ENCODE measurements at places on chromosomes 1 and 21.

- no peak for DNase-seq
Measured at GRCh38 chr1:204429746-204430145, 18.1 kb upstream of the PPP1R15B start.

DNA sequence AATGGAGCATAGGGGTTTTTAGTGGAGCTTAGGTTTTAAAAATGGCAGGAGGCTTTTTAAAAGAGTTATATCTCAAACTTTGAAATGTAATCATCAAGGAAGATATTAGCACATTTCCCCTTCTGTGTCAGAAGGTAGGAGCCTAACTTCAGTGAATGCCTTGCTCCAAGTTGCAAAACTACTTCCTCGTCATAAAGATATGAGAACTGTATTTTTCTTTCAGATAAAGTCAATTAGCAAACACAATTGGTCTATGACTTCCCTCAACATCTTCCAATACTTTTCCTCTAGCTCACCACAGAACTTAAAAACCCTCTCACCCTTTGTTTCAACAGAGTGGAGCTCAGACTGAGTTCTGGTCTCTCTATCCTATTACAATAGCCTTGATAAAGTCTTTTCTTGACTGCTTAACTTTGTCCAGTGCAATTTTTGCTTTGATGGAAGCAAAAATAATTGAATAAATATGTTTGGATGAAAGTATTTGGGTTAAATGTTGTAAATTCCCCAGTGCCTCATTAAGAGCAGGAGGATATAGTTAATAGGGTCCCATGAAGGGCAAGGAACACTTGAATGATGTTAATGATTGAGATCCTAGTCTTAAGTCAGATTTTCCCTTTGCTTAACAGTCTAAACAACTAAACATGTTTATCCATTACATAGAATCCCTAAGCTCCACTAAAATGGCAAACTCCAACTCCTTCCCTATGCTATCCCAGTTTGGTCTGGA, 58.9 kb downstream of the TNFSF18 start:
- DNase-seq, result no peak

DNA sequence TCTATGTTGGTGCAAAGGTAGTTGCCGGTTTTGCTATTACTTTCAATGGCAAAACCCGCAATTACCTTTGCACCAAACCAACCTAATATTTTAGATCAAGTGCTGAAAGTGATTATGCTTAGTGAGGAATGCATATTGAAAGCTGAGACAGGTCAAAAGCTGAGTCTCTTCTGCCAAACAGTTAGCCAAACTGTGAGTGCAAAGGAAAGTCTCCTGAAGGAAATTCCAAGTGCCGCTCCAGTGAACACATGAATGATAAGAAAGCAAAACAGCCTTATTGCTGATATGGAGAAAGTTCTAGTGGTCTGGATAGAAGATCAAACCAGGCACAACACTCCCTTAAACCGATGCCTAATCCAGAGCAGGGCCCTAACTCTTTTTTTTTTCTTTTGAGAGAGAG, 83.1 kb upstream of the ERRFI1 start:
- DNase-seq, result no peak

DNA sequence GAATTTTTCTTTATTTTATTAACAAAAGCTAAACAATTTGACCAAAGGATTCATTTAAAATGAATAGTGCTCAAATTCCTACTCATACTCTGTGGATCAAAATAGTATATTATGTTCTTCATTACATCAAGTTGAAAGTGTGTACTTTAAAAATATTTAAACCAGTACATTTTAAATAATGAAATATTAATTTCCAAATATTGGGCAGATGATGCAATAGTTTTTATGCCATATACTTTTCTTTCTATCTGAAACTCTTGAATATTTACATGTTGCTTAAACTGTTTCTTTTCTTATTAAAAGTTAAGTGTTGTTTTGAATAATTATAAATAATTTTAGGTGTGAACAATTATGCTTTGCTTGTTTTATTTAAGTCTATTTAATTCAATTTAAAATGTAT, 144.7 kb upstream of the TMPRSS15 start:
- DNase-seq, result no peak

GRCh38 chr1:2956576-2956975, 64.7 kb upstream of the ACTRT2 start:
- no peak for DNase-seq

- DNase-seq, result no peak
Measured at GRCh38 chr1:44723496-44724295, 7.3 kb downstream of the RNU5D-1 start.

- DNase-seq, result no peak
Measured at GRCh38 chr1:237187842-237188241, 145.9 kb downstream of the RYR2 start.

- no peak for DNase-seq
Measured at GRCh38 chr1:51663105-51663504, 46.2 kb downstream of the OSBPL9 start.

- no peak for DNase-seq
Measured at GRCh38 chr1:180150982-180151381, 3.7 kb upstream of the QSOX1 start.

GRCh38 chr1:112169517-112169916, 180.0 kb upstream of the KCND3 start:
- DNase-seq, result no peak

DNA sequence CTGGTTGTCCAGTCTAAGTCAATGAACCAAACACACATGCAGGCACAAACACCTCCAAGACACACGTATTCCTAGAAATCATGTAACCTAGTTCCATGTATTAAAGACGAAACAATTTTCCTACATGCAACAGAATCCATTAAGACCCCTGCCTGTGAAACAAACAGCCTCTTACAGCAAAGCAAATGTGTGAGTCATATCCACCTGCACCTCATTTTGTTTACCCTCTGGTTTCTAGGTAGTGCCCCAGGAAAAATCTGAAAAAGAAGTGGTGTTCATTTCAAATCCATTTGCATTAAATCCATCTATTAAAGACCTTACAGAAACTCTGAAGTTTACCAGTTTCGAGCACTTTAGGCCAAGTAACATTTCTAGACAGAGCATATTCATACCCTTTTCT, 74.1 kb downstream of the VCAM1 start:
- DNase-seq, result no peak

GRCh38 chr1:216183454-216183853, 239.8 kb downstream of the USH2A start:
- peak; percentile 57 for DNase-seq

- DNase-seq, result no peak
Measured at GRCh38 chr1:160277987-160278386, 6.9 kb downstream of the PEX19 start.

- no peak for DNase-seq
Measured at GRCh38 chr1:84758968-84759491, 68.8 kb upstream of the SSX2IP start.

DNA sequence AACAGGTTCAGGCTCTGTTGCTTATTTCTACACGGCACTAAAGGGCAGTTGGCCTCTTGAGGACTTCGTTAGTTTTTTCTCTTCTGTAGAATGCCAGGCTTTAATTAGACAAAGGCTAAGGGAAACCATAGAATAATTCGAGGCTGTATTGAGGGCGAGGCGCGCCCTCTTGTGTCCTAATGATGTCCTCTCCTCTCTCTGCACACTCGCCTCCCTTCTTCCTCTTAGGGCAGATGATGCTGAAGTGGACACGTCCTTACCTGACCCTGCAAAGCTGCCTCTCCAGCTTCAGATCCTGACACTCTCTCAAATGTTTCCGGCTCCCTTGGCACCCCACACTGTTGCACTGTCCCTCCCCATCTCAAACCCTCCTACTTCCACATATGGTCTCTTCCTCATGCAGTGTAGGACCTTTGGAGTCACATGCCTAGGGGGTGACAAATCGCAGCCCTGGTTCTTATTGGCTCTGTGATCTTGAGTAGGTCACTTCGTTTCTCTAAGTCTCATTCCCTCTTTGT, 1.9 kb upstream of the ZSCAN20 start:
- peak; percentile 43 for DNase-seq

- DNase-seq, result no peak
Measured at GRCh38 chr1:204465546-204466415, 28.8 kb downstream of the PIK3C2B start.

- no peak for DNase-seq
Measured at GRCh38 chr1:26556111-26556510, 26.6 kb downstream of the RPS6KA1 start.

- no peak for DNase-seq
Measured at GRCh38 chr1:8116894-8117264, 90.8 kb upstream of the ERRFI1 start.

- DNase-seq, result no peak
Measured at GRCh38 chr1:161185732-161186311, 8.5 kb upstream of the B4GALT3 start.

GRCh38 chr1:109786531-109787021, 22.9 kb upstream of the EPS8L3 start:
- DNase-seq, result no peak

GRCh38 chr21:38291874-38292273, 35.1 kb downstream of the KCNJ15 start:
- DNase-seq, result no peak

DNA sequence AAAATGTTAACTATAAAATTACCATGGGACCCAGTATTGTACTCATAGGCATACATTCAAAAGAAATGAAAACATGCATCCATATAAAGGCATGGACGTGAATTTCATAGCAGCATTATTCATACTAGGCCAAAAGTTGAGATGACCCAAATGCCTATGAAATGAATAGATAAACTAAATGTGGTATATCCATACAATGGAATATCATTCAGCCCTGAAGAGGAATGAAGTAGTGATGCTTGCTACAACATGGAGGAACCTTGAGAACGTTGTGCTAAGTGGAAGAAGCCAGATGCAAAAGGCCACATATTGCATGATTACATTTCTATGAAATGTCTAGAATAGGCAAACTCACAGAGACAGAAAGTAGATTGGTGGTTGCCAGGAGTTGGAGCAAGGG, 127.1 kb upstream of the IPO9 start:
- no peak for DNase-seq

DNA sequence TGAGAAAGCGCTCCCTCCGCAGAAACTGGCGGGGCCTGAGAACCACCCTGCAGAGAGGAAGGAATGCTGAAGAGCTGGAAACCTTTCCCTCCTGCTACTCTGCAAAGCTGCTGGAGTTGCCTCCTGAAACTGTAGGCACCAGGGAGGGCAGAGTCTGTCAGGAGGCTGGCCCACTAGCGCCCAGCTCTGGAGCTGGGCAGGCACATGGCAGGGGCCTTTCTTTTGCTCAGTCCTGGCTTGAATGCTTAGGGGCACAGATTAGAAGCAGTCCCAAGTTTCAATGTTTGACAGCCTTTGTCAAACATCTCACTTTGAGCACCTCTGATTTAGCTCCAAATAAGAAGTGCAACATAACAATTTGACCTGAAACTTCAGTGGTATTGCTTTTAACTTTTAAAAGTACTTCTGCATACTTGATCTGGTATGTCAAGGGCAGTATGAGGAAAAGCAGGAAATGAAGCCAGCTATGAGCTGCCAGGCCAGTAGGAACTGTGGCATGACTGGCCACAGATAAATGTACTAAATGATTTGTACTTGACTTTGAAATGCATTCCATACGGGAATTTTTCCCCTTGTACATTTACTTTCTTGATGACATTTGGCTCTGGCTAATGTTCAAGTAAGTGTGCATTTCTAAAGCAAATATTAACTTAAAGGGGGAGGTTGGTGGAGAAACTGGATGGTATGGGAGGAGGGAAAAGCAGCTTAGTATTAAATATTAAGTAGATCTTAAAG, 7.2 kb downstream of the C1orf116 start:
- no peak for DNase-seq

DNA sequence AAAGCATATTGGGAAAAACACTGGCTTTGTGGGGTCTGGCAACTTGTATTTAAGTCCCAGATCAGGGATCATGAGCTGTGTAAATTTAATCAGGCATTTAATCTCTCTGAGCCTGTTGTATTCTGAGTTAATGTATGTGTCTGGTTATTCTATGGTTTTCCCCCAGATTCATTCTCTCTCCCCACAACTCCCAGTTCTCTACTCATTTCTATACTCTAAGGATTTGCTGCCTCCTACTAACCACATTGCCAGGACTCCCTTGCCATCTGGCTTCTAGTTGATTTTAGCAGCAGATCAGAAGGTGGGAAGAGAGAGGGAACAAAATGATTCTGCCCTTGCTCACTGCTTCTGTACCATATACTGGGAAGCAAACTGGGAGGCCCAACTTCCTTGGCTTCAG, 31.4 kb upstream of the S1PR1 start:
- DNase-seq, result no peak

- DNase-seq, result no peak
Measured at GRCh38 chr1:116167625-116168276, 56.6 kb downstream of the MAB21L3 start.

DNA sequence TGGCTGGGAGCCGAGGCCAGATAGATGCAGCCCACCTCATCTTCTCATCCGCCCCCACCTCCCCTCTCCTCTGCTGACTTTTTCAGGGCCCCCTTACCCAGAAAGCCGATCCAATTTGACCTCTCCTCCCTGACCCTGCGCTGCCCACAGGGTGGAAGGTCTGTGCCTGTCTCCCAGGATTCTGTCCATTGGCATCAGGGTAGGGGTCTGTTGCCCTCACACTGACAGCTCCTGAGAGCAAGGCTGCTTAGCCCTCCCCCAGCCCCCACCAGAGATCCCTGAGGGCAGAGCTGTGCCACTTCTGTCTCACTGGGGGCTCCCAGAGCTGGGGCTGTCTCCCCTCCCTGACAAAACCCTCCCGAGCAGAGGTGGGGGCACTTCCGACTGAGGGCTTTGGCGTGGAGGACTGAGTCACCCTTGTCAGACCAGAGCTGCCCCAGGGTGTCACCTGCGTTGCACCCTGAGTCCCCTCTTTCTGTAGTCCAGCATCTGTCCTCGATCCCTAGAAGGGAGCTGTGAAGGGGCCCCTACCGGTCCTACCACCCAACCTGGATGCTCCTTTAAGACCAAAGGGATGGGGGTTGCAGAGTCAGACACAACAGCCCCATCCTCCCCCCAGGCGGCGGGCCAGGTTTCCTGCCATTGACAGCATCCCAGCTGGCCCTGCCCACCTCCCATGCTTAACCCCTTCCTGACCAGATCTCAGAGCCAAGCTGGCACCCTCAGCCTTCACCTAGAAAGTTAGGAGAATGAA, 2.4 kb upstream of the FAM110D start:
- DNase-seq, result no peak

- DNase-seq, result no peak
Measured at GRCh38 chr1:244460197-244460596, 876 bp upstream of the CATSPERE start.

GRCh38 chr1:221706876-221707582, 34.9 kb downstream of the DUSP10 start:
- no peak for DNase-seq

GRCh38 chr1:206508130-206508889, 979 bp downstream of the RASSF5 start:
- DNase-seq, result no peak

DNA sequence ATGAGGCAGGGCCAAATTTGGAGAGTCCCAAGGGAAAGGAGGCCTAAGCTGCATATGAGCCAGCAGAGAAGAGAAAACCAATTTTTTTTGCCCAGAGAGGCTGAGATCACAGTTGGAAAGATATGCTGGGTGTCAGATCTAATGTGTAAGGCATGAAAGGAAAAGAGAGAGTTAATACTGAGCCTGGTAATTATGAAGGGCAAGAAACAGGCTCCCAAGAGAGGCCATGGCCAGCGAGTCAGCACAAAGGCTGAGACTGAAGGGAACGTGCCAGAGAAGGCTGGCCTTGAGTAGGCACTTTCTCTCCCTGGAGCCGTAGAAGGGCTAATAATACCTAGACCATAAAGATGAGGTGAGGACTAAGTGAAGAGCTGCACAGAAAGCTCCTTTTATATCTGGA, 31.8 kb upstream of the BEND5 start:
- no peak for DNase-seq
